HTR-8/SVneo (cell line): ENCODE measurements at places on chromosomes 12 and 14.

DNA sequence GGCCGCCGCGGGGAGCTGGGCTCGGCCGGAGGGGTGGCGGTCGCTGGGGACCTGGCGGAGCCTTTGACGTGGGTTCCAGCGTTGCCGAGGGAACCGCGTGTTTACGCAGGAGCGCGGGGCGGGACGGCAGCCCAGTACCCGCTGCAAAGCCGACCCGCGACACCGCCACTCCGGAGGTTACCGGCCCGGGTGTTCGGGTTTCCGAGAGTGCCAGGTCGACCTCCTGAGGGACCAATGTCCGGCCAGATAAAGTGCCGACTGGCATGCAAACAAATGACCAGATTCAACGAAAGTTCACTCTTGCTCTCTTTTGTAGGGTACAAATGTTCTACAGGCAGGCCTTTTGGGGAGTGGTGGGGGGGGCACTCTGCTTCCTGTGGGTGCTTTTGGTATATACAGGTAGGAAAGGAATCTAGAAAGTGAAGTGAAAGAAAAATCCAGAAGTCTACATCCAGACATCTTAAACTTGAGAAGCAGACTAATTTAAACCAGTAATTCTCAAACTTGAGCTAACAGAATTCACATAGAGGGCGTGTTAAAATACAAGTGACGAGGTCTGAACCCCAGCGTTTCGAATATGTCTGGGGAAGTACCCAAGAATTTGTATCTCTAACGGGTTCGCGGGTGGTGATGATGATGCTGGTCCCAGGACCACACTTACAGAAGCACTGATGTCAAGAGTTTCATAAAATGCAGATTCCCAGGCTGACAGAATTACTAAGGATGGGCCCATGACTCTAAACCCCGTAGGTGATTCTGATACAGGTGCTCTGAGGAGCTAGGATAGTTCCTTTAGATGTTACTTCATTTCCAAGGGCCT lies at the start of gene GPR135:
GPR135 (minus strand) TSS at position 65 of the 820 bp plus-strand sequence. CDS start 154 bp downstream, outside the sequence.
- DNase-seq = no peak

DNA sequence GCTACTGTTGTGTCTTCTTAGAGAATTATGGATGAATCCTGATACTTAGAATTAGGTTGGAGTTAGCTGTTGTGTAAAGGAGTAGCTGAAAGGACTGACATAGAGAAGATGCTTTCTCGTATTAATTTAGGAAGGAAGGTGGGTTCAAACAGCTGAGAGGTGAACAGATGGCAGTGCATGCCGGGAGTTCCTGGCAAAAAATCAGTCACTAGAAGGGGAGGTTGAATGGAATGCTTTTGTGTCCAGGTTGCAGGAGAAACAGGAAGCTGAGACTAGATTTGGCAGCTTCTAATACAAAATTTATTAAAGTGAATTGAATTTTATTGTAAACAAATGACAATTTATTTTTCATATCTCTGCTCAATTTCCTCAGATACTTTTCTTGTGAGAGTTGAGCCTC lies 70.8 kb downstream of the BTG1 start:
- no peak for DNase-seq

DNA sequence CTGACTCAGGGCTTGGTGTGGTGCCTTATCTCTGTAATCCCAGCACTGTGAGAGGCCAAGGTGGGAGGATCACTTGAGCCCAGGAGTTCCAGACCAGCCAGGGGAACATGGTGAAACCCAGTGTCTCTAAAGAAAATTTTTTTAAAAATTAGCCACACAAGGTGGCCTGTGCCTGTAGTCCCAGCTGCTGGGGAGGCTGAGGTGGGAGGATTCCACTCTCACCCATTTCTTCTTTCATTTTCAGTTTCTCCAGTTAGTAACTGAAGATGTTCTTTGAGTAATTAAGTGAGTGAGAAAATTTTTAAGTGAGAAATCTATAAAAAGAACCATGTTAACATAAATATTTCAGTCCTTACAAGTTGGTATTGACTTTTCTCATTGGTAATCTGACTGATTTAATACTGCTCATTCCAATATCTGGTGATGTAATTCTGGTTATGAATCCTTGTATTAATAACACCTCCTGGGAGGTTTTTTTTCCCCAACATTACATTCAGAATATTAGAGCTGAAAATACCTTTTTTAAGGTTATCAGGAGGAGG lies 6.1 kb downstream of the METTL3 start:
- DNase-seq = no peak

DNA sequence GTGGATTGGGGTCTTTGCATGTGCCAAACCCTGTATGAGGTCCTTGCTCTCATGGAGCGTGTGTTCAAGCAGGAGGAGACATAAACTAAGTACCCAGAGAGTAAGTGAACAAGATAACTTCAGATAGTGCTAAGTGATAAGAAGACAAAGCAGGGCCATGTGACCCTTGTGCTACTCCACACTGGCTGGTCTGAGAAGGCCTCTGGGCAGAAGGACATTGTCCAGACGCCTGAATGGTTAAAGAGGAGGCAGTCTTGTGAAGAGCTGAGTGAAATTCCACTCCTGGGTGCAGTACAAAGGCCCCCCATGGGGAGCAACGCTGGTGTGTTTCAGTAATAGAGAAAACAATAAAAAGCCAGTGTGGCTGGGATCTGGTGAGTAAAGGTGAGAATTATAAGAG lies 93.3 kb upstream of the RIC8B start:
- no peak for DNase-seq

GRCh38 chr12:88960213-88960878 lies 380.1 kb upstream of the KITLG start:
- no peak for DNase-seq

GRCh38 chr12:109563291-109564284 lies 9.7 kb downstream of the MMAB start:
- no peak for DNase-seq

DNA sequence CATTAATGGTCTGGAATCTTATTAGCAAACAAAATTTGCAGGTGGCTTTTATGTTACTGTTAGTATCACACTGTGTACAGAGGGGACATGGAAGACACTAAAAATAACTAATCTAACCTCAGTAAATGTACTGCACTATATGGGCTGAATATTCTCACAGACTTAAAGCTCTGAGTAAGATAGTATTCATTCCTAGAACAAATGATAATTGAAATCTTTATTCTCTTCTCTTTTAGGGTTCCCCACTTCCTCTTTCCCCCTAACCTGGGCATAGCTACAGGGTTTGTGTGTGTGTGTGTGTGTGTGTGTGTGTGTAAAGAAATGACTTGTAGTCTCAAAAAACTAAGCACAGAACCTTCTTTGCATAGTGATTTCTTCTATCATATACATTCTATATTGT lies 21.4 kb upstream of the HECTD1 start:
- DNase-seq = no peak

GRCh38 chr12:49616533-49617219 lies 6.7 kb upstream of the PRPF40B start:
- no peak for DNase-seq

GRCh38 chr14:77808250-77808649 lies 8.3 kb downstream of the ADCK1 start:
- DNase-seq = no peak

GRCh38 chr12:46499226-46499625 lies 126.7 kb upstream of the SLC38A2 start:
- no peak for DNase-seq

GRCh38 chr12:71041476-71041875 lies 116.3 kb downstream of the TSPAN8 start:
- no peak for DNase-seq

- DNase-seq = no peak
These were observed 93.9 kb downstream of the PLBD1 start for GRCh38 chr12:14473707-14474287.

- DNase-seq = peak; percentile 29
These were observed 17.7 kb downstream of the IRAK4 start for GRCh38 chr12:43776498-43776897.

DNA sequence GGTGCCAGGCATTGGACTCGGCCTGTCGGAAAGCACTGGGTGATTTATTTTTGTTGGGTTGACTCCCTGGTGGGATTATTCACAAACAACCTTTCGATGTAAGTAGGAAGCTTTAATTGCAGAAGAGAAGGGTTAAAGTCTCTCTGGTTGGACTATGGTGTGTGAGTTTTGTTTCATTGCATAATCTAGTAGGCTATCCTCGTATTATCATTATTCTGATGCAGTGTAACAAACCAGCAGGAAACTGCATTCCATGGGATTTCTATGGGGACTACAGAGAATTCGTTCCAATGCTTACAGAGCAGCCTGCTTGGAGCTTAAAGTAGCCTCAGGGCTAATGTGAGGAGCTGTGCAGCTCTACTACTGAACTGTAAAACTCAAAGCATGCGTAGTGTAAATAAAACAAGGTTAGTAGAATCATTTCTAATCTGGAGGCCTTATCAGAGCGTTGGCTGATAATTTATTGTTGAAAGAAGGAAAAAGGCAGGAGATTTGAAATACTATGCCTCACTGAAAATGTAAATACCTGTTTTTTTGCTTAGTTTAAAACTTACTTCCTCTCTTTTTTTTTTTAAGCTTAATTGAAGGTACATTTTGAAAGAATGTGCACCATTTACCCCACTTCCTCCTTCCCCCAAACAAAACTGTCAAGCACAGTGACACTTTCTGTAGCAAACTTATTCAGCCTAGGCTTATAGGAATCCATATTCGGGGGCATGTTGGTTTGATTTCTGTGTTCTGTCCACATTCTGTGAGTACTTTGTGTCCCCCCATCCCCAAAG lies 226.7 kb downstream of the NPAS3 start:
- no peak for DNase-seq

DNA sequence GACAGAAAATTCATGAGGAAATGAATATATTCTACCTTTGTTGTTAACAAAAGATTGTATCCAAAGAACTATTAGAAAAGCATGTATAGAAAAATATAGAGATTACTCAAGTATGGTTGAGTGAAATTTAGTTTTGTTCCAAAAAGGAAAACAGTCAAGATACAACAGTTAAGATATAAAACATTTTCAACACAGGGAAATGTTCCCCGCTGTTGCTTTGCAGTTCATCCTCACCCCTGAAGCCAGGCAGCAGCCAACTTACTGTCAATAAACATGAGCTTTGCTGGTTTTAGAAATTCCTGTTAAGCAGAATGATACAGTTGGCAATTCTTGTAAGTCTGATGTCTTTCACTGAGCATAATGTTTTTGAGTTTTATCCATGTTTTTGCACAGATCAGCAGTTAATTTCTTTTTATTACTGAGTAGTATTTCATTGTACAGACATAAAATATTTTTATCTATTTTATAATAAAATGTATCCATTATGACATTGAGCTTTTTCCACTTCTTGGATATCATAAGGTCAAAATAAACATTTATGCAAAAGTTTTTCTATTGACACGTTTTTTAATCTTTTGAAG lies 1.2 kb upstream of the CLEC2B start:
- DNase-seq = no peak

- DNase-seq = no peak
These were observed 85.0 kb downstream of the TMTC1 start for GRCh38 chr12:29698756-29699155.
